ENCODE measurements at places on chromosomes 1 and 21.

- DNase-seq, result no peak
These were observed 13.8 kb upstream of the ATP1A1 start for GRCh38 chr1:116359060-116359830.

DNA sequence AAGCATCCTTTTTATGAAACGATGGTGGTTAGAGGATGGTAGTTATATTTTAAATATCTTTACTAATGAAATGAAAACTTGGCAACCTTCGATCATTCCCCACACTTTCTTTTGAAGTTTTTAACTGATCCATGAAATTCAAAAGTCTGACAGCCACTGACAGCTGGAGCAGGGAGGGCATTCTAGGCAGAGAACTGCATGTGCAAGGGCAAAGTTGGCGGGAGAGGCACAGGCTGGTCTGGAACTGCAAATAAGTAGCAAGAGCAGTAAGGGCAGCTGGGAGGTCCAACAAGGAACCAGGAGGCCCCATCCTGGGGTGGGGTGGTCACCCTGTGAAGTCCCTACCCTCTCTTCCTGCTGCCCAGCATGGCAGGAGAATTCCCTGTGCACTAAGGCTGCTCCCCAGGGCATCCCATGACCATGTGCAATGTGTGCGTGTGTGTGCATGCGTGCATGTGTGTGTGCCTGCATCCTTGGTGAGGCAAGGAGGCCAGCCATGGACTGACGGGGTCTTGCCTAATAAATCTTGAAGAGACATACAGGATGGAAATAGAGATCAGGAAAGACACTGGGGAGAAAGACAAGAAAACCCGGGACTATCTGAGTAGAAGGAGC is 33.1 kb upstream of the FOXO6 start:
- DNase-seq, result no peak

DNA sequence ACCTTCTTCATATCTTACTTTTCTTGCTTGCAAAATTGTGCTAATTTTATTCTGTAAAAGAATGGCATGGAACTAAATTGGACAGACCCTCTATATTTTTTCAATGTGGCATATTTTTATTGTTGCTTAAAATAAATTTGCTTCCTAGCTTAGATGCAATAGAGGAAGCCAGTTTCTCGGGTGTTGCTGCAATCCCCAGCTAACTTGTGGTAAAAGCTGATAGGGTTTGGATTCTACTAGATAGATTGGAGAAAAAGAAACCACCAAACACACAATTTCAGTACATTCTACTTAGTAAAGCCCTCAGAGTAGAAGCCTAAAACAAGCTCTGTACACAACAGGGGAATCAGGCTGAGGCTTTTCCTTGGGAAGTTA is 49.5 kb upstream of the GCLM start:
- DNase-seq, result no peak

GRCh38 chr1:157133426-157133825 is 4.8 kb downstream of the ETV3 start:
- DNase-seq, result no peak

DNA sequence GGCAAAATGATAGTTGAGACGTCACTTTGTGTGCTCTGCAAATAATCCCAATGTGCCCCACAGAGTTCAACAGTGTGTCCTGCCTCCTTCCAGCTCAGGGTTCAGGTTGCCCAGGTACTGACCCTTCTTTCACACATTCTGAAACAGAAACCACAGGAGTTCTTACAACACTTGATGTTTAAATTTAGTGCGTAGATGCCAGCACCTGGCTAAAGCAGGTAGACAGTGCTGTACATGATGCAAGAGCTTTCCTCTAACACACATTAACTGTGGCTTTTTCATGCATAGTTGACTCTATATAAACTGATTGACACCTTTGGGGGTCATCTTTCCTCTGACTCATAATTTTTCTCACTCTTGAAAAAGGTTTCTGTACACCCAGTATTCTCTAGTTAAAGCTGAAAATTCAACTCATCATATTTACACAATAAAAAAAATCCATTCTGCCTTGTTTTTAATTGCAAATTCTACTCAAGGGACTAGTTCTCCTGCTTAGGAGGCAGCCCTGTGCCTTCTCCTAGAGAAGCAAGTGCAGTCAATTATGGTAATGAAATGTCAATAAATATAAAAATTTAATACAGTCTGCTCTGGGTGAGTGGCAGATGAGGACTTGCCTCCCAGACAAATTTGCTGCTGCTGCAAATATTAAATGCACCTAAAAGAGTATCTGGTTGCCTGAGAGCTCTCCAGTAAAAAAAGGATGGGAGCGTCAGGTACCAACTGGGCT is 91.4 kb downstream of the NR5A2 start:
- DNase-seq, result no peak

GRCh38 chr1:247467129-247467528 is 9.2 kb upstream of the OR2B11 start:
- DNase-seq, result no peak

GRCh38 chr1:157369808-157370521 is 182.3 kb downstream of the FCRL5 start:
- DNase-seq, result no peak

GRCh38 chr21:29308456-29308783 is 9.7 kb downstream of the BACH1 start:
- DNase-seq, result no peak

GRCh38 chr1:202037706-202038296 is 27.4 kb downstream of the ELF3 start:
- no peak for DNase-seq

DNA sequence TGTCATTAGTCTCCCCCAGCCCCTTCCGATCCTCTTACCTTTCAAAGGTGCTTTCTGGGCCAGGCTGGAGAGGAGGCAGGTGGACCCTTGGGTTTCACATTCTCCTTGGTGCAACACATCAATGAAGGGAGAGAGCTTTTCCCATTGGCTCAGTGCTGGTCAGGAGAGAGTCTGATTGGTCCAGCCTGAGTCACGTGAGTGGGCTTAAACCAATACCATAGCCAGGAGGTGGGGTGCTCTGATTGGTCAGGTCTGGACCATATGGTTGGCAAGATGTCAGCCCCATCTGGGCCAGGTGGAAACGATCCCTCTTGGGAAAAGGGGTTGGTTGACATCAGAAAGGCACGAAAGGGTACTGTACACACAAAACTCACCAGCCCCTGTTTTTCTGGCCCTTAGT is 44.8 kb upstream of the ABCG1 start:
- DNase-seq, result no peak

DNA sequence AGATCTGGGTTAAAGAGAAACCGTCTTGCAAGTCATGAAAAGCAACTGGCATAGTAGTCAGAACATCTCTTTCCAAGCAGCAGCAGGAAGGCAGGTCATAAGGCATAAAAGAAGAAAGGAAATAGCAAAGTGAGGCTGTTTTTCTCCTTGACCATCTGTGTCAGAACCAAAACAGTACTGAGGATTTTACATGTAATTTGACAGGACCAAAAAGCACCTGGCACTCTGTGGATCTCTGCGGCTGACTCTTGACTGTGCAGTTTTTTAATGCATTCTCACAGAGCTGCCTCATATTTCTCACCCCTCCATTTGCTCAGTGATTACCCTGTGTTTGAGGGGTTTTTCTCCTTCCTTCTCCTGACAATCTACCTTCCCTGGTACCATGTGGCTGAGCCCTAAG is 17.7 kb downstream of the TBX15 start:
- DNase-seq, result no peak

GRCh38 chr1:168521401-168522000 is 22.3 kb downstream of the XCL2 start:
- DNase-seq, result no peak

- DNase-seq, result peak; percentile 18
These were observed 515 bp downstream of the MAN1C1 start for GRCh38 chr1:25616987-25617624.

- DNase-seq, result no peak
These were observed 5.7 kb upstream of the DNAH14 start for GRCh38 chr1:224923726-224924125.

DNA sequence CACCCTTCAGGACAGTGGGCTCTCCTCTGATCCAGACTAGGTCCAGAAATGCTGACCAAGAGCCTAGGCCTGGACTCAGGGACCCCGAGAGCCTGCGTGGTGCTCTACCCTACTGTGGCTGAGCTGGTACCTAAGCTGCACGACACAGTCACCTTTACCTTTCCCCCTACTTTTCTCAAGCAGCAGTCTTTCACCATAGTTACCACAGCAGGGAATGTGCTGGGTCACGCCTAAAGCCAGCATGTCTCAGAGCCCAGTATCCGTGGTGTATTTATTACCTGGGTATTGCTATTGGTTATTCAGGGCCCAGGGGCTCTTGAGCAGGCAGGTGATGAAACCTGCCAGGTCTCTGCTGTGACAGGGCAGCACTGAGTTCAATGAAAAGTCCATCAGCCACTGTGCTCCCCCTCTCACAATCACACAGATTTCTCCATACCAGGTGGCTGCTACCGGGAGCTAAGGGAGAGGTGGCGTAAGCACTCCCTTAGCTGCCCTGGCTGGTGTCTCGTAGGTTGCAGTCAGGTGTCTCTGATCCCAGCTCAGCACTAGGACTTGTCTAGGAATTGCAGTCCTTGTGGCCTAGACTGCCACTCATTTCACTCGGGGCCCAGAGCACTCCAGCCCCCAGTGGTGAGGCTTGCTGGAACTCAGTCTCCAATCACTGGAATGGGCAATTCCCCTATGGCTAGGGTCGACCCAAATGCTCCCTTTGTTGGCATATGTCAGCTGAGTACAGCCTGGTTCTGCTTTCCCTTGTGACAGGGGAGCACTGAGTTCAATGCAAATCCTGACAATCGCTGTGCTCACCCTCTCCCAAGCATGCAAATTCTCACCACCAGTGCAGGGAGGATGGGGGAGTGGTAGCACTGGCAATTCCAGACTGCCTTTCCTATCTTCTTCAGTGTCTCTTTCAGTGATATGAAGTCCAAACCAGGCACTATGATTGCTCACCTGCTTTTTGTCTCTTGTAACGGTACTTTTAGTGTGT is 128.7 kb downstream of the PHTF1 start:
- no peak for DNase-seq

DNA sequence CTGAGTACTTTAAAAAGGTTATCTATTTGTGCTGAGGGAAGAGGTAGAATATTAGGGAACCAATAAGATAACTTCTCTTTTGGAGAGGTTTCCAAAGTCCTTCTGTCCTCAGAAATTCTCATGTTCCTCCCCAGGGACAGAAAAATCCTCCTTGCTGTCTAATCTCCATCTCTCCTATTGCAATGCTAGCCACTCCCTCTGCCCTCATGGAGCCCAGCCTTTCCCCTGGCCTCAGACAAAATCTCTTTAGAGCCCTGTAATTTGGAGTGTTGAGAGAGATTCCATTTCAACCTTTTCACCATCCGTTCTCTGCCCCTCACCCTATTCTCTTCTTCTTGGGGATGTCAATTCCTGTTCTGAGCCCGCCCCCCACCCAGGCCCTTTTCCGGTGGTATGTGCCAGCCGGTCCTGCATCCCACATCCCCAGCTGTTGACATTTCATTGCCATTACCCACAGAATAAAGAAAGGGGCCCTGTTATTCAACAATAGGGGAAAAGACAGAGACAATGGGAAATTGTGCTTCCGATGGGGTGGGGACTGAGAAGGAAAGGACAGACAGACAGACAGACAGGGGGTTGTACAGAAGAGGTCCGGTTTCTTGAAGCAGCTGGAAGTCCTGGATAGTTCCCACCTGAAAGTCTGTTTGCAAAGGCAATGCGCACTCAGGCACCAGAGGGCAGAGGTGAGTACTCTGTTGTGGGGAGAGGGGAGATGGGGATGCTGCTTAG is at the start of gene HAPLN2:
Gene HAPLN2, plus strand, starts transcription at position 563 of the 729 bp plus-strand sequence. CDS start 4,076 bp downstream, outside the sequence.
- no peak for DNase-seq

DNA sequence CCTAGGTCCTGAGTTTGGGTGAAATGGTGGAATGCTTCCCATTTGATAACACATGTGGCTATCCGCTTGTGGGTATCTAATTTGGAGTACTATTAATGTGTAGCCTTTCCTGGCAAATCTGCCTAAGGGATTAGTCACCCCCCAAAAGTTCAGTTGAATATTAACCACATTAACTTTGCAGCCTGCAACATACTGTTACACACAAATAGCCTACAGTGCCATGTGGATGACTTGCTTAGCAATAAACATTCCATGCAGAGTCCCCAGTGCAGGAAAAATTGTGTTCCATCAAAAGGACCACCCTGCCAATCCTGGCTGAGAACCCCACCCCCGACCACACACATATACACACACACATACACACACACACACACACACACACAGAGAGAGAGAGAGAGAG is 303.3 kb upstream of the ESRRG start:
- no peak for DNase-seq

DNA sequence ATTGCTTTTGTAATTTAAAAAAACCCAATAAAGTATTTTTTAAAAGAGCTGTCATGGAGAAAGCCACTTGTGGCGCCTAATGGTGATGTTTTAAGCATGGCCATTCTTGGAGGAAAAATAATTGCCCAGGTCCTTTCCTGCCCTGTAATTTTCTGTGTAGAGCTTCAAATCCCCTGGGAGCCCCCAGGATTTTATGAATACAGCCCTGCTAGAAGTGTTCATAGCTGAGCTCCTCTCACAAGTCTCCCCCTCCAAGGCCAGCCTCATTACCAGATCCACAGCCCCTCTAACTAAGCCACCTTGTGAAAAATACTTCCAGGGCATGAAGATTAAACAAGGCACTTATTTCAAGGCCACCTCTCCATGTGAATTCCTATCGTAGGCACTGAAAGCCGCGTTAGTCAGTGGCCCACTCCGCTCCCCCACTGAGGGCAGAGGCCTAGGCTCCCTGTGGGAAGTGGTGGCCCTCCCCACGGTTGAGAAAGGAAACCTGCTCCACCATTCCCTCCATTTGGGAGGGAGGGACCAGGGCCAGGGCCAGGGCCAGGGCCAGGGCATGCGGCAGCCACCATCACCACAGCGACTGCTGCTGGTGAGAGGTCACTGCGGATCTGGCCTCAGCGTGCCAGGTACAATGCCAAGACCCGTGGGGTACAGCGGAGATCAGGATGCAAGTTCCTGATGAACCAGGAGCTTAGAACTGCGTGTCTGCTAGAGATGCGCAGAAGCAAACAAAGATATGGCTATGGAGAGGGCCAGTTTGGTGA is 83.1 kb downstream of the KCNN3 start:
- DNase-seq, result no peak

- DNase-seq, result peak; percentile 18
These were observed 522 bp downstream of the RC3H1 start for GRCh38 chr1:174021591-174022079.

GRCh38 chr1:154856049-154856448 is 14.0 kb downstream of the KCNN3 start:
- no peak for DNase-seq
